T-helper 2 cell (primary cell): ENCODE measurements at places on chromosomes 5 and 9.

DNA sequence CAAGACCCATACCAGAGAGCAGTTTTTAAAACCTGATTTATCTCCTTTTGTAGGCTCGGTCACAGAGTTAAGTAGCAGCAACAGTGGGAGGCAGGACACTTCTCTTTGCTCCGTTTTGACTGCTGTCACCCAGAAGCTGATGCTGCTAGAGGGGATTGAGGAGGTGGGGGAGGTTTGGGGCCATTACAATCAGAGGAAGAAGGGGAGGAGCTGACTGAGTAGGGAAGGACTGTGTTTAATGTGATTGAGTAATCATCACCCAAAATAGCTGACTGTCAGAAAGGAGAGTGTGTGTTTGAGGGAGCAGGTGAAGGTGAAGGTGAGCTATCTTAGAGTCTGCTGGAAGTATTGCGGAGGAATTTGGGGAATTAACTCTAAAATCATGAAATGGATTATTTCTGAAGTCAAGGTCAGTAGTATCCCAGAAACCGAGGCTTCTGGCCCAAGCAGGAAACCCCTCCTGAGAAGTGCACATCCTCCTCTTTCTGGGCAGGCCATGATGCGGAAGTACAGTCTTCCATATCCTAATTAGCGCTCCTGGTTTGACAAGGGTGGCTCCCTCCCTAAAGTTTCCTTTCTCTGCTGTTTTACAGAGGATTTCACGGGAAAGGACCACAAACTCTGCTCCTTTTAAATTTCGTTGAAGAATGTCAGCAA is 214.9 kb downstream of the PLK2 start:
- DNase-seq = no peak

GRCh38 chr9:136488247-136489214 is 5.7 kb upstream of the SEC16A start:
- DNase-seq = peak; percentile 61

- DNase-seq = peak; percentile 4
Observed at GRCh38 chr5:74182603-74183002, 457.9 kb downstream of the ENC1 start.

DNA sequence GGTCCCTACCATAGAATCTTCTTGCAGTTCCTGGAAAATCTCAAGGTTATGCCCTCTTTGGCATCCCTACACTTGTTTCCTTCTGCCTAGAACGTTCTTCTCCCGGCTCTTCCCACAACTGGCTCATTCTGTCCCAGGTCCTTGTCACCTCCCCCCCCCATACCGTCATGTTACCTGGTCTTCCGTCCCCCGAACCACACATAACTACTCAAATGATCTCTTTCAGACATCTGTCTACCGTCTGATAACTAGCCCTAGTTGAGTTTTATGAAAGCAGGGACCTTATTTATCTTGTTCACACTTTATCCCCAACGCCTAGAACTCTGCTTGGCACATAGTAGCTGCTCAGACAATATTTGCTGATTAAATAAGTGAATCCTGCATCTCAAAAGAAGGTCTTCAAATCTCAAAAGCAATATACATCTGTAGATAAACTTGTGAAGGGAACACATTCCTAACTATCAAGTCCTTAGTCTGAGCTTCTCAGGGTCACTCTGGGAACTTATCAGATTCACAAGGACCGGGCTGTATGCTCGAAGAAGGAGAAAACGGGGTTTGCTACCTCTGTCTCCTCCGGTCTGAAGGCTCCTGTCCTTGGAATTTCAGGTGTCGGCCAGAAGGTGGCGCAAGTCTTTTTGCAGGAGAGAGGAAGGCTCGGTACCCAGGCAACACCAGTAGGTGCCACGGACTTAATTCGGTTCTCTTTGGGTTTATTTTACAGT is 30.0 kb downstream of the LCP2 start:
- DNase-seq = peak; percentile 74

DNA sequence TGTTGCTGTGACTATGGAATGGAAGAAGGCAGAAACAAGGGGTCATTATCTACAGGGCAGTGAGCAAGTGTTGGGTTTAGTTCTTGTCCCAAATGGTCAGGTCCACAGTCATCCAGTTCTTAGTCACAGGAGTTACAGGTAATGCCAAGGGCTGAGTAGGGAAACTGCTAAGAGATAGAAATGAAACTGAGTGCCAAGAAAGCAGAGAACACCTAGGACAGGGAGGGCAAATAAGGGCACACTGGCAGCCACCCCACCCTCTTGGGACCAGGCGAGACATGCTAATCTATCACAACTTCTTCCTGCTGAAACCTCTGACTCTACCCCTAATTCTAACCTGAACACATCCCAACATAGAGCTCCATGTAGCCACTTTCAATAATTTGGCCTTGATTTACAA is 103.2 kb downstream of the KLF4 start:
- DNase-seq = no peak

DNA sequence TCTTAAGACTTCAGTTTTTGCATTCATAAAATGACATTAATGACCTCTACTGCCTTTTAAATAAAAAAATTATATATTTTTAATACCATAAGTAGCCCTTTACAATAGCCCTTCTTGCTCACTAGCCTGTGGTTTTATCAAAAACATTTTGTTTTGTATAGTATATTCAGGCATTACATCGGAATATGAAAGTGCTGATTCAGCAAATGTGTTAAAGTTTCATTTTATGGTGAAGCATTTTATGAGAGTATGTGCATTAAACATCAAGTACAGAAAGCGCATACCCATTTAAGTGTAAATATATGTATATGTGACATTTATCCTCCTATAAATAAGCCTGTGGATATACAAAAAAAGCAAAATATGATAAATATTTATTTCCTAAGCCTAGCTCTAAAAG is 56.2 kb upstream of the GABRB2 start:
- DNase-seq = no peak

DNA sequence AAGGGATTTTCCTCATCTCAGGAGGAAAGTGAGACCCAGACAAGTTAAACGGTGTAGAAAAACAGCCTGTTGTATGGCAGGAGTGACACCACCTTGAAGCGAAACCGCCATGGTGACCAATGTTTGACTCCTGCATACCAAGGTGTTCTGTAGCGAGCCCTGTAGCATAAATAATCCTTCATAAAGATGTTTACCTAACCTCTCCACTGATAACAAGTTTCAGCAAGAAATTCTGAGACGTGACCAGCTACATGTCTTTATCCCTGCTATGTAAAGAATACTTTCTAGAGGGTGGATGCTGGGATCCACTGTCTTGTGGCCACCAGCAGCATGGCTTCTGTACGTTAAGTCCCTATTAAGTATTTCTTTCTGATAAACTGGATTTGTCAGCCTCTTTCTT is 148.1 kb downstream of the MPDZ start:
- DNase-seq = no peak

DNA sequence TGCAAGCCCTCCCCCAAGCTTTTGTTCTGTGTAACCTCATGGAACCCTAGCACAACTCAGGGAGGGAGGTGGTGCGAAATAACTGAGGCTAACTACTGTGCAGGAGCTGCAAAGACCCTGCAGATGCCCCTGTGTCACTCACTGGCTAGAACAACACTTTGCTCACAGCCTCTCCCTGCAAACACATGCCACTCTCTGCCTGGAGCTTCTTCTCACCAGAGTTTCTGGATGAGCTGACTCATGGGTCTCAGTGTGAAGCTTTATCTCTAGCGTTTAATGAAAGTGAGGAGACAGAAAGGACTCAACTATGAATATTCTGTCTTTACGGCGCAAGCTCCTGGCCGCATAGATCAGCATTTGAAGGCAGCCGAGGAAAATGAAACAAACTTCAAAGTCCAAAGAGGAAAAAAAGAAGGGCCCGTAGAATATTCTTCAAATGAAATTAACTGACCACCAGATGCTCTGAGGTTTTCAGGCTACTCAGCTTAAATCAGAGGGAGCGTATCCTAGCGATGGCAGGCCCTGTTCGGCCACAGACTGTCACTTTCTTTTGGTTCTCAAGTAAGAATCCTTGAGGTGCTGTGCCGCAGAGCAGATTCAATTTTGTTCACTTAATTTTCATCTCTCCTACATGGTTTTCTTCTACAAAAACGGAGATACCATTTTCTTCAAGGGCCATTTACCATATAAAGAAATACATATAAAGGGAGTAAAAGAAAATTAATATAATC is 77.7 kb upstream of the TAS2R1 start:
- DNase-seq = no peak

GRCh38 chr9:29799227-29799626 is 2225.9 kb upstream of the C9orf72 start:
- DNase-seq = no peak

GRCh38 chr5:116517488-116517887 is 57.1 kb downstream of the SEMA6A start:
- DNase-seq = no peak

DNA sequence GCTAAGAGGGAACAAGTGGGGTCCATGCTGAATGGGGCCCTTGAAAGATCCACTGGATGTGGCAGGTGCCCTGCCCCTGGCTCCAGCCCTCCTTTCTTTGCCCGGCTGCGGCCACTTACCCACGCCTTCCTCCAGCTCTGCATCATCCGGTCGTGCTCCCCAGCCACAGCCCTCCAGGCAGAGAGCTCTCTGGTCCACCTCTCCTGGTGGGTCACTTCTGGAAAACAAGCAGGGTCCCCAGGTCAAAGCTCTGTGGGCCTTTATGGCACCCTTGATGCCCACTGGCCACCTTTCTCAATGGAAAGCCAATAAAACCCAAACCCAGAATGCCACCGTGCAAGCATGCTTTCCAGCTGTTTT is 45.0 kb downstream of the SECISBP2 start:
- no peak for DNase-seq

- no peak for DNase-seq
Observed at GRCh38 chr5:110053824-110054223, 364.1 kb downstream of the MAN2A1 start.

- no peak for DNase-seq
Observed at GRCh38 chr9:81103597-81104471, 585.5 kb downstream of the TLE1 start.

GRCh38 chr5:133996683-133997252 is 8.0 kb downstream of the VDAC1 start:
- no peak for DNase-seq

- DNase-seq = no peak
Observed at GRCh38 chr5:114296191-114296590, 65.7 kb upstream of the KCNN2 start.

- no peak for DNase-seq
Observed at GRCh38 chr5:83467371-83468035, 4.0 kb upstream of the VCAN start.

DNA sequence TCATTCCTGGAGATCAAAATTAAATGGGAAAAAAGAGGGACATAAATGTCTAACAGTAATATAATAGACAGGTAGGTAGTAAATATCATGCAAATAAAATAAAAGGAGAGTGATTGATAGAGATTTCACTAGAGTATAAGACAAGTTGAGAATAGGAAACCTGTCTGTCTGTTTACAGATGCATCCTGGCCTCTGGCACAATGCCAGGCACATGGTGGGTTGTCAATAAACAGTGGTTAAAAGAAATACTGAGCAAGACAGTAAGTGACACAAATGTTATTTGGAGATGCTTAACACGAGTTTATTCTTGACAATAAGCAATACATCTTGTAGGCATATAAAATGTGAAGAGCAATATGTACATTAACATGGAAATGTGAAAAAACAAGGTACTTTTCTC is 33.3 kb downstream of the RICTOR start:
- DNase-seq = no peak

DNA sequence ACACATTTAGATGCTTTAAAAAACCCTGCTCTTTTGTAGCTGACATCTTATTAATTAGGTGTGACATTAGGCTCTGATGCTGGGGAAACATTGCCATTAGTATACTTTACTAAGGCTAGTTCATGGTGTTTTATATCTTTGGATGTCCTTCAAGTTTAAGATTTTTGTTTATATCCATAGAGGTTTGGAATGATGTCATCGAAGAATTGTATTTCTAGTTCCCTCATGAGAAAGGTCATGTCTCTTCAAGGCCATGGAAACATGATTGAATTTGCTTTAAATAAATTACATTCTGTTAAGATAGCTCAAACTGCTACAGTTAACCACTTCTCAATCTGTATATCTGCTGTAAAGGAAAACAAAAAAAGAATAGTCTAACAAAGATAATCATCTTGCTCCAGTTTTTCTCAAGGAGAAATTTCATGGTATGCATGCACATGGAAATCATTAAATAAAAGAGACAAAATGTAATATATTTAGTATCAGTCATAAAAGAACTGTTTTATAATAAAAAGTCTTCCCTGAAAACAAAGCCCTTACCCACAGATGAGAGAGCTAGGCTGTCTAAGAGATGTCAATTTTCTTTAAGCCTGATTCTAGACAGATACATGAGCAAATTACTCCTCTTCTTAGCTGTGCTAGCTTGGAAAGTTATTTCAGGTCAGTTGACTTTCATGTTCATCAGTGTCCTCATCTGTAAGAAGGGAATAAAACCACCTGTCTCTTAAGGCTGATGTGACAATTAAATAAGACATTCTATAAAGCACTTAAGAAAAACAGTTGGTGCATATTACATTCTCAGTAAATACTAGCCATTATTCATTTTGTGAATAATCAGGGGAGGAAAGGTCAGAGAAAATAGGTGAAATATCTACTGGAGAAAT is 25.0 kb upstream of the STARD4 start:
- no peak for DNase-seq

DNA sequence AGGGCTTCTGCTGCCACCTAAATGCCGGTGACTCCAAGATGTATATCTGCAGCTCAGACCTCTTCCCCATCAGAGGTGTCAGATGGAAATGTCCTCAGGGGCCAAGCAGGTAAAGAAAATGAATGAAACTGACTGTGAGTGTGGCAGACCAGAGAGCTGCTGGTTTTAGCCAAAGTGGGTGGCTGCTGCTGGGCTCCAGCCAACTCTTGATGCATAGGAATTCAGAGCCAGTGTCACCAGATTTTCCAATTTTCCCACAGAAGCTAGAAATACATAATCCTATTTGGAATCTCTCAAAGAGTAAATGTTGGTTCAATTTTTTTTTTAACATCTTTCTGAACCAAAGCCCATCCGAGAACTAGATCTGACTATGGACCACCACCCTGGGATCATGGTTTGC is 161.2 kb upstream of the SPRY4 start:
- no peak for DNase-seq

DNA sequence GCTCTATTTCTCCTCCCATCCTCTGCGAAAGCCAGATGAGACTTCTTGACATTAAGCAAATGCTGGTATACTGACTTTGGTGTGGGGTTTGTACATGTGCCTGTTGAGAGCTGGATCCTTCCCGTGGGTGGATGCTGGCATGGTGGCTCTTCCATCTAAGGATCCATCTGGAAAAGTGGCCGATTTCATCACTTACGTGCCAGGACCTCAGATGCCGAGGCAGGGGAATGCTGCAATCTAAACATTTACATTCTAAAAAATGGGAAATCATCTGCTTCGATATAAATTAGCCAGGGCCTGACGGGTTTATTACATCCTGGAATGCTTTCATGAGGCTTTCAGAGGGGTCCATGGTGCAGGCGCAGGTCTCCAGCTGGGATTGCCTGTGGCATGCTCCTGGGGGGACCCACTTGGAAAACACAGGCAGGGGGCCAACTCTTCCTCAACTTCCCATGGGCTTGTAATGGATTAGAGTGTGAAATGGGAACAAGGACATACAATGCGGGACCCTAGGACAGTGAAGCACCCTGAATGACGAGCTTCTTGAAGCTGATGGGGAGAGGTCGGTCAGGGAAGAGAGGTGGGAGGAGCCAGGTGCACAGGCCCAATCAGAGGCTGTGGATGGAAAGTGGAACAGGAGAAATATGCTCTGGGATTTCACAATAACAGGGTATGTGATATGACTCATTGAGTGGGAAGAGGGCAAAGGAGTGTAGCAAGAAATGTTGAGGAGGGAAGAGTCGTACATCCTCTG is 105.5 kb upstream of the PITX1 start:
- no peak for DNase-seq

GRCh38 chr5:113058269-113058668 is 81.7 kb downstream of the DCP2 start:
- no peak for DNase-seq
